Activated T-cell treated with anti-CD3 and anti-CD28 coated beads, Interleukin-2, amount 50 U/mL, for 48 hours (primary cell): ENCODE measurements at places on chromosomes 16 and 17.

DNA sequence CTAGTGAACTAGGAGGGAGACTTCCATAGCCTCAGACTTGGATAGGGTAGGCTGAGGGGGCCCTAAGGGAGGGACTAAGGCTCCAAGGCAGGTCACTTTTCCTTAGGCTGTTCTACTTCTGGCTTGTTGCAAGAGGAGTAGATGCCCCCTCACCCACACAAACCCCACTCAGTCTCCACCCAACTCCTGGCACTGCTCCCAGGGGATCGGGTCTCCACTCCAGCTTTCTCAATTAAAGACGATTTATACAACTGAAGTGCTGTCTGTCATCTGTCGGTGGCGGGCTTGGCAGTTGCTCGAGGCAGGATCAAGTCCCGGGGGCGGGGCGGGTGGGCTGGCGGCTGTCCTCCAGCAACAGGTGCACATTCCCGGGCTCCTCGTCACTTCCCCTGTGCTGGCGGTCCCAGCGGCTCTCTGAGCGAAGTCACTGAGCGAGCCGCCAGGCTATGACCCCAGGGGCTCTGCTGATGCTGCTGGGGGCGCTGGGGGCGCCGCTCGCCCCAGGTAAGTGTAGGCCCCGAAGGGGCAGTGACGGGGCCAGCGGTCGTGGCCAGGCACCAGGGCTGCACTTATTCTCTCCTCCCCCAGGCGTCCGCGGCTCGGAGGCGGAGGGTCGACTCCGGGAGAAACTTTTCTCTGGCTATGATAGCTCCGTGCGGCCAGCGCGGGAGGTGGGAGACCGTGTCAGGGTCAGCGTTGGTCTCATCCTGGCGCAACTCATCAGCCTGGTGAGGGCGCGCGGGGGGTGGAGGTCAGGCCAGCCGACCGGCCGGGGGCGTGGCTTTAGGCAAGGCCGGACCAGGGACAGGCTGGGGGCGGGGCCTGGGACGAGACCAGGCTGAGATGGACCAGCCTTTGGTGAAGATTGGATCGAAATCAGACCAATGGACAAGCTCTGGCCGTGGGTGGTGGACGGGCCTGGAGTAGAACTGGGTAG is at the start of gene CHRNB1:
CHRNB1 (plus strand) TSS at position 380 of the 937 bp plus-strand sequence; CDS start at position 447, 67 bp downstream.
- DNase-seq, result no peak

DNA sequence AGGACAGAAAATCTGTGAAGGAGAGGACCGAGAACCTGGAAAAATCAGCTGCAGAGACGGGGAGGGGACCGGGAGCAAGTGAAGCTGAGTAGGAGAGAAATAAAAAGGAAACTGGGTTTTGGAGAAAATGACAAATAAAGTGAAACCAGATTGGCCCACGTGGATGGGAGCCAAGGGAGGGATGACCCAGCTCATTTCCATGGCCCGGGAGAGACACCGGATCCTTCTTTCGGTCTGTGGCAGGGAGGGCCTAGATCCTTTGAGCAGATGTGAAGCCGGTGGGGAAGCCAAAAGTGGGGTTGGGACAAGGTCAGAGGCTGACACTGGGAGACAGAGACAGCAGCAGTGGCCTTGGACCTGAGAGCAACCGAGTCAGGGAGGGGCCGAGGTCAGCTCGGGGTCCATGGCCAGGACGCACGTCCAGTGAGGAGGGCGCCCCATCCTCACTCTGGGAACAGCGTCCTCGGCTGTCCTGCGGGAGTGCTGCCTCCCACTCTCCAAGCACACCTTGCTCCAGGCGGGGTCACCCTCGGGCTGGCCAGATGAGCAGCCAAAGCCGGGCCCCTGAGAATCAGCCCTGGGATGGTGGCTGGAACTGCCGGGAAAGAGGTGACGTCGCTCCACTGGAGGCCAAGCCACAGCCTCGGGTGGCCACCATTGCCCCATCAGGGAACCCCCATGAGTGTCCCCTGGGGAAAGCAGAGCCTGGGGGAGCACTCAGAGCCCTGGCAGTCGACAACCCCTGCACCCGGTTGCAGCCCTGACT is 50.8 kb upstream of the CDR2 start:
- peak; percentile 12 for DNase-seq

DNA sequence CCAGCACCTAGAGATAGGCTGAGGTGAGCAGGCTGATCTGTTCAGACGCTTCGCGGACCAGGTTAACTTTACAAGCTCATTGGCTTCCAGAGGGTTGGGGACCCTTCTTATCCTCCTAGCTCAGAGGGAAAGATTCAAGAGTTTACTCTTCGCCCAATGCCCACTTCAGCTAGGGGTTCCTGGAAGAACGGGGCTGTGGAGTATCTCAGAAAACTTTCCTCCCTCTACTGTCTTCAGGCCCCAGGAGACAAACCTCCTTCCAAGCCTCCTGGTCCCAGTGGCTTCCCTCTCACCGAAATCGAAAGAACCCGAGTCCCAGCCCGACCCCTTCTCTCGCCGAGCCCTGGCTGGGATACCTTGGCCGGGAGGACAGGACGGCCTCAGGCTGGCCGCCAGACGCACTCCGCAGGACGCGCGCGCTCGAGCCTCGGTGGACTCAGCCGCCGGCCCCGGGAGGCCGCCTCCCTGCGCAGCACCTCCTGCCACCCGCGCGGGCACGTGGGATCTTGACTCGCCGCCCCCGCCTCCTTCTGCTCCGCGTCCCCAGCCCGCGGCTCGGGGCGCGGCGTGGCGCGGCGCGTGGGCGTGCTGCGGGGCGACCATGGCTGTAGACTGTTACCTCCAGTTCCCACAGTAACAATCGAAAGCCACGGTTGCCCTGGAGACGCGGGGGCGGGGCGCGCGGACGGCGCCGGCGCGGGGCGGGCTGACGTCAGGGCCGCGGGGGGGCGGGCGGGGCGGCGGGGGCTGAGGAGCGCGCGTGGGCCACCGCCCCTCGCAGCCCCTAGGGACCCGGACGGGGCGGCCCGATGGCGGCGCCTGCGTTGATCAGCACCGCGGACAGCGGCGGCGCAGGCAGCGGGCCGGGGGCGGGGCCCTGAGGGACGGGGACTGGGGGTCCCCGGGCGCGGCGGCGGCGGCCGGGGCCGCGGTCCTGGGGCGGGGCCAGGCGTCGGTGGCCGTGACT is 5.3 kb upstream of the HIC1 start:
- peak; percentile 90 for DNase-seq

GRCh38 chr16:73735018-73735417 is 561.6 kb upstream of the PSMD7 start:
- DNase-seq, result peak; percentile 15

- no peak for DNase-seq
Observed at GRCh38 chr16:15515992-15516391, 81.6 kb downstream of the BMERB1 start.

DNA sequence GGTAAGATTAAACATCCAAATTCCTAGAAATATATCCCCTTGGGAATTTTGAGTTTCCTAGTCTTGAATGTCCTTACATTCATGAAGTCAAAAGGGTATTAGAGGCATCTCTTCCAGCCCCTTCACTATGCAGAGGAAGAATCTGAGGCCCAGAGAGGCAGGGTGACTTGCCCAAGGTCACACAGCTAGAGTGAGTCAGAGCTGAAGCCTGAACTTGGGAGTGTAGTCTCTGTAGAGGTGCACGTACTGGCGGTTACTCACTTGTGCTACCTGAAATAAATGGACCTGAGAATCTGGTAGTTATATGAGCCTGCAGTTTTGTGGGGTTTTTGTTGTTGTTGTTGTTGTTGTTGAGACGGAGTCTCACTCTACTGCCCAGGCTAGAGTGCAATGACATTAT is 164.0 kb downstream of the XYLT1 start:
- no peak for DNase-seq

GRCh38 chr16:19831678-19832077 is 53.0 kb downstream of the GPRC5B start:
- no peak for DNase-seq

DNA sequence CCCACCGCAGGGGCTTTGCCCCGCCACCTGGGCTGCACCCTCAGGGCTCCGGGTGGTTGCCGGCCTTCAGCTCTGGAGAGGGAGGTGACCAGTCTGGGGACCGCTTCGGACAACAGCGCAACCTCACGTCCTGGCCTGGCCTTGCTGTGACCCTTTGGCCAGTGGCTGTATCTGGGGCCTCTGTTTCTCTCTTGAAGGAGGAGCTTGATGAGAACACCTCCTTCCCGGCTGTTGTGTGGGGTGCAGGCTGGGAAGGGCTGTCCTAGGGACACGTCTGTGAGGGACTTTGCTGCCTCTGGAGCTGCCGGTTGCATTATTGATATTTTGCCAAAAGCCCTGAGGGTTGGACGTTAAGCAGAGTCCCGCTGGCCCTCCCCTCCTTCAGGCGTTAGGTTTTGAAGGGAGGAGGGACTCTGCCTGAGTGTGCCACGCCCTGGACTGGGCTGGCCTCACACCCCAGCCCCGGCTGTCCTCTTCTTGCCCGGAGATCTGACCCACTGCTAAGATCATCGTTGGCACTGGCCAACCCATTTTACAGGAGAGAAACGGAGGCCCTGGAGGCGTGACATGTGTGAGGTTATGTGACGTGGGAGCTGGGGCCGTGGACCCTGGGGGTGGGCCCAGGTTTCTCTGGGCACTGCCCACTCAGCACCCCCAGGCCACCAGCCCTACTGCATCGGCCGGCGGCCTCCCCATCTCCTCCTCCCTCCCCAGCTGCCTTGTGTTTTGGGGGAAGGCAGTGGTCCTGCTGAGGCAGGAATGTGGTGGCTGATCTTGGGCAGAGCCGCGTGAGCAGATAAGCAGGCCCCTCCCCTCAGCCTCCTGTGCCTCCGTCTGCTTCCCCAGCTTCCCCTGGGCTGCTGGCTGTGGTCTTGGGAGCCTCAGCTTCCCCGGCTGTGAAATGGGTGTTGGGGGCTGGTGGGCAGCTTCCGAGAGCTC is 8.5 kb downstream of the ZFPM1 start:
- DNase-seq, result no peak

GRCh38 chr16:12511708-12512107 is 292.0 kb downstream of the CPPED1 start:
- no peak for DNase-seq

- DNase-seq, result no peak
Observed at GRCh38 chr17:43992641-43993040, 11.8 kb upstream of the NAGS start.
